T-helper 2 cell (primary cell): ENCODE measurements at places on chromosomes 2 and 18.
A peak's percentile ranks its signal among the peaks of the same experiment; 100 is the strongest.

GRCh38 chr18:66867653-66868052 is 263.8 kb upstream of the CDH19 start:
- DNase-seq, result no peak

GRCh38 chr18:5653802-5654201 is 110.0 kb upstream of the EPB41L3 start:
- no peak for DNase-seq

DNA sequence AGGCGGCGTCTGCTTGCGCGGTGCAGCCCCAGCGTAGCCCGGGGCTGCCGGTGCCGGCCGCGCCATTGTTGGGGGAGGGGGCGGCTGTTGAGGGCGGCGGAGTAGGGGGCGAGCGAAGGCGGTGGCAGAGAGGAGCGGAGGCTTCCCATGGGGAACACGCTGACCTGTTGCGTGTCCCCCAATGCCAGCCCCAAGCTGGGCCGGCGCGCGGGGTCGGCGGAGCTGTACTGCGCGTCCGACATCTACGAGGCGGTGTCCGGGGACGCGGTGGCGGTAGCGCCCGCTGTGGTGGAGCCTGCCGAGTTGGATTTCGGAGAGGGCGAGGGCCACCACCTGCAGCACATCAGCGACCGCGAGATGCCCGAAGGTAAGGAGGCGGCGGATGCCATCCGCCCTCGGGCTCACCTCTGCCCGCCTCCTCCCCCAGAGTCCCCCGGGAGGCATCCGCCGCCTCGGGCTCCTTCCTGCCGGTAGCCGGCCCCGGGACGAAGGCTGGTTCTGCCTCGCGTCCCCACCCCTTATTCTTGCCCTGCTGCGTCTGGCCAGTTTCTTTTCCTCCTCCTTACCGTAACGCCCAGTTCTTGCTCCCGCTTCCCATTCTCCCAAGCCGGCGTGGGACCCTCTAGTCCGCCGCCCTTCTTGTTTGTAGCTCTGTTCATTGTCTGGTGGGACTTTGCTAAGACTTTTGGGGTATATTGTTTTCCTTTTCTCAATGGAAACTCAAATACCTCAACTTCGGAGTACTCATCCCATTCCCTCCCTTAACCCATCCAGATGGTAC is 500 bp downstream of the CCNYL1 start:
- DNase-seq, result peak; percentile 39

GRCh38 chr2:89837962-89838625 is 1146.6 kb downstream of the RPIA start:
- no peak for DNase-seq

- no peak for DNase-seq
These were observed 2.9 kb downstream of the C1QL2 start for GRCh38 chr2:119155633-119156032.

- DNase-seq, result no peak
These were observed 251.4 kb downstream of the ANKRD30B start for GRCh38 chr18:14999085-14999975.

DNA sequence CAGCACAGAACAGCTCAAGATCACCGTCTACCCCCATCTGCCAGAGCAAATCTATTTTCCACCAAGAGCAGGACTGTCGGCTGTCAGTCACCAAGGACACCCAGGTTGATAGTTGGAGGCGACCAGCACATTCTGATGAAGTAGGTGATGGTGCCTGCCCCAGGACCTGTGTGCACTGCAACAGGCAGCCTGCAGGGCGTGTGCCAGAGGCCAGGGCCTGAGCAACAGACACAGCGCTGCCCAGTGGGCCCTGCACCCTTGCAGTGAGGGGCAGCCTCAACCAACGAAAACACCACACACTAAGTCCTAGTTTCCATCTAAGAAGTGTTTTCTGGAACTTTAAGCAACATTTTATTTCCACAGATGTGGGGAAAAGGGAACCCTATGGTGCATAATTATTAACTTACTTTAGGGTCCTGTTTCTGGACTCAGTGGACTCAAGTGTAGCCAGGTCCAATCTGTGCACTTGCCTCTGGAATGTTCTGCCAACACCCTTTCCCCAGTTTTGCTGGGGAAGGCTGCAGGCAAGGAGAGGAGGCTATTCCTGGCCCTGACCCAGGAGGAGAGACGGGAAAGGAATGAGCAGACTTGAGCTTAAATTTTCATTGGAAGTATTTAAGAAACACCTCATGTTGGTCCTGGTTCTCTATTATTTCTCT is 61.5 kb downstream of the ADNP2 start:
- no peak for DNase-seq

GRCh38 chr2:235533198-235533597 is 39.4 kb downstream of the AGAP1 start:
- no peak for DNase-seq

DNA sequence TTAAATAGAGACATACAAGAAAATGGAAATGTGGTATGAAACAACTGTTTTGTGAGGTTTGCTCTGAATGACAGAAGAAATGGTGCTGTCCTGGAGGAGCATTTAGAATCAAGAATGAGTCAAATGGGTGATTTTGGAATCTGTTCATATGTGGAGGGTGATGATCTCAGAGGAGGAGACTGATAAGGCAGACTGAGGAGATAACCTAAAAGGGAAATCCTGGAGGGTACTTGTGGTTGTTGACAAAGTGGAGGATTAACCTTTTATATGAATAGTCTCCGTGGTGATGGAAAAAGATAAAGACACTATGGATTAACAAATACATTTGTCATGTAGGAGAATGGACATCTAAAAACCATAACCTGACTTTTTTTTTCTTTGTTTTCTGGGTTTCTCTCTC is 74.1 kb downstream of the MMADHC start:
- DNase-seq, result no peak

- no peak for DNase-seq
These were observed 1100.8 kb downstream of the CNTNAP5 start for GRCh38 chr2:125125902-125126301.

DNA sequence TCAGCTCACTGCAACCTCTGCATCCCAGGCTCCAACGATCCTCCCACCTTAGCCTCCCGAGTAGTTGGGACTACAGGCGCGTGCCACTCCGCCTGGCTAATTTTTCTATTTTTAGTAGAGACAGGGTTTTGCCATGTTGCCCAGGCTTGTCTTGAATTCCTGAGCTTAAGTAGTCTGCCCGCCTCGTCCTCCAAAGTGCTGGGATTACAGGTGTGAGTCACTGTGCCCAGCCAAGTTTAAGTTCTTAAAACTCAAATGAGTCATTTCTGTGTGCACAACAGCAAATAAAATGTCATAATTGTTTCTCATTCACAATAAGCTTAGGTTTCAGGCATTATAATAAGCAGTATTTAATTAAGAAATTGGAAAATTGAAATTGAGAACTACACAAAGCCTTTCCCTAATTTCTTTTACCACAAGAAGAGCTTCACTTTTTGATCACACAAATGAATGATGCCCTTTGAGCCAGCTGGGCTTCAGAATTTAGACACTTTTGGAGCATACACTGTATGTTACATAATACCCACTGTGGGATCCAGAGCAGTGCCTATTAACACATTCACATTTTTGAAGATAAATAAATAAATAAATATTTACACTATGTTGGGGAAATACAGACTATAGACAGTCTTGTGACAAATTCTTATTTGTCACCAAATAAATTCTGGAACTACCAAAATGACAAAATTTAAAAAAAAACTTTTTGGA is 8.6 kb upstream of the ME2 start:
- DNase-seq, result no peak

DNA sequence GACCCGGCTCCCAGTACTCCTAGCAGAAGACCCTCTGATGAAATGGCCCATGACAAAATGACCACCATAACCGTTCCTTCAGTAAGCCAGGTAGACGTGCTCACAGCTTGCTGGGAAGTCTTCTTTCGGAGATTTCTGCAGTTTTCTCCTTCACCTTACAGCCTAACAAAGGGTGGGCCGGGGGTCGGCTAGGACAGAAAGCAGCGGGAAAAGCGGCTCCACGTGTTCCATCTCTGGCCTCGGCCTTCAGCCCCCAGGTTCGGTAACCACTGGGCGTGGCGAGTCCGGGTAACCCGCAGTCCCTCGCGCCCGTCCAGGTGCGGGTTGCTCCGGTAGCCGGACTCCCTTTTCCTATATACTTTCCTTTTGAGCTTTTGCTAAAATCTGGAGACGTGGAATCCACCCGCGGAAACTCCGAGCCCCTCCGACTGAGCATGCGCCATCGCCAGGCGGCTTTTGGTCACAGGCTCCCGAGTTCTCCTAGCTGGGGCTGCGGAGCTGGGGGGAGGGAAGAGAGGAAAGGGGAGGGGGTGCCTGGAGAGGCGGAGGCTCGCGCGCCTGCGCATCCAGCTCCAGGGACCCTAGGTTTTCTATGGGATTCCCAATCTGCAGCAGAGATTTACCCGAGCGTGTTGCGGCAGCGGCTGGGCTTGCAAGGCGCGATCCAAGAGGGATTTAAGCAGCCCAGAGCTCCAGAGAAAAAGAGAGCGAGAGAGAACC is at the start of gene VSNL1:
Gene VSNL1, plus strand, starts transcription at position 604 of the 720 bp plus-strand sequence. CDS start 51,379 bp downstream, outside the sequence.
- DNase-seq, result no peak

GRCh38 chr18:45403341-45404049 is 211.8 kb upstream of the SLC14A2 start:
- no peak for DNase-seq

DNA sequence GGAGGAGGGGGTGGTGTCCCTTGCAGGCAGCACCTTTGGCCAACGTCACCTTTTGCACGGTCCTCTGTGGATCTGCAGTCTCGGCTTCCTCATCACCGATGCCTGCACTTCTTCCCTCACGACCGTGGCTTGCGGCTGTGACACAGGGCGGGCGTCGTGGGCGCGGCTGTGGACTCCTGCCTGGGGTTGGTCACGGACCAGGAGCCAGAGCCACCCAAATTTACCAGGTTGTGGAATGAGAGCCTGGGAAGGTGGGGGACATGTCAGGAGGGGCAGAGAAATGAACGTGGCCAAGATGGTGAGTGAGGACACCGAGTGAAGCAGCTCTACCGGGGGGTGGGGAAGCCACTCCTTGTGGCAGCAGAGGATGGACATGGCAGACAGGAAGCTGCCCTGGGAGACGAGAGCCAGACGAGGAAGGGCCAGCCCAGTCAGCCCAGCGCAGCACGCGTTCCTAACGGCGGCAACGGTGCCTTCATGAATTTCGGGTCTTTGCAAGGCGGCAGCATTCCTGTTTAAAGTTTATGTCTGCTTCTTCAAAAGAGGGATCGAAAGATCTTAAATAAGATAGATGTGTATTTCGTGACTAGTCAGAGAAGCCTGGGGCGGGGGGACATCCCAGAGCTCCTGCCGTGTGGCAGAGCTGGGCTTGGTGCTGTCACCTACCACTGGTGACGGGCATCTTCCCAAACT is 84.2 kb downstream of the LRRFIP1 start:
- no peak for DNase-seq

DNA sequence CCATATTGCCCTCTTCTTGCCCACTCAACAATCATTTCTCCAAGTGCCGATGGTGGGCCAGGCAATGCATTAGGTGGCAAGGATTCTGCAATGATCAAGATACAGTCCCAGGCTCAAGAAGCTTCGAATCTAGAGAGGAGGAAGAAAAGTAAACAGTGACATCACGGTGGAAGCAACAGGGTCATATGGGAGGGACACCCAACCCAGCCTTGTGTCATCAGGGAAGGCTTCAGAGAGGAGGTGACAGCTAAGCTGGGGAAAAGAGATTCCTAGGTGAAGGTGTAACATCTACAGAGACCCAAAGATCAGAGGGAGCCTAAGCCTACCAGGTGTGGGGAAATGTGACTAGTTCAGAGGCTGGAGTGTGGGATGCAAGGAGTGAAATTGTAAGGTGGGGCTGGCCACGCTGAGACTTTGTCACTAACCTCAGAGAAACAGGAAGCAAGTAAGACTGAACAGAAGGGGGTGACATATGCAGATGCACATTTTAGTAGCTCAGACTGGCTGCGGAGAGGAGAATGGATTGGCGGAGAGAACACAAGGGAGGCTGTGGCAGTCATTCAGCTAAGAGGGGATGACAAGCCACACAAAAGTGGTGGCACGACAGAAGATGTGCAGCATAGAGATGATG is 104.9 kb downstream of the ANKRD44 start:
- peak; percentile 50 for DNase-seq

DNA sequence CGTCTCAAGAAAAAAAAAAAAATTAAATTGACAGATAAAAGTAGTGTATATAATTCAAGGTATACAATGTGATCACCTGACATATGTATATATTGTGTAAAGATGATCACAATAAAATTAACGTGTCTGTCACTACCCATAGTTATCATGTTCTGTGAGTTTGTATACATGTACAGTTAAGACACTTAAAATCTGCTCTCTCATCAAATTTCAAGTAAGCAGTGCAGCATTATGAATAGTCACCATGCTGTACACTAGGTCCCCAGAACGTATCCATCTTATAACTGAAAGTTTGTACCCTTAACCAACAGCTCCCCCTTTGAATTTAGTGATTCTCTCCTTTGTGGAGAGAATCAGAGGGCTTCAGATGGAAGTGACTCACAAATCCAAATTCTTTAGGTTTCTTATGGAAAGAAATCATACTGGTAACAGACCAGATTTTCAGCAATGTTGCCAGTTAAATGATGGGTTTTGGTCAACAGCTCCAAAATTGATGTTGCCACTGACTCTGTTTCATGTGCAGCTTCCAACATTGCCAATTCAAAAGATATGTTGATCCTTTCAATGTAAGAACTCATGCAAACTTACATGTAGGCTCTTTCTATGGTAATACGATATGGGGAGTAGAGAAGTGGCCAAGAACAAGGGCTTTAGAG is 281.5 kb downstream of the AFF3 start:
- no peak for DNase-seq

- DNase-seq, result no peak
These were observed 36.1 kb upstream of the TXNDC2 start for GRCh38 chr18:9849407-9850283.
